ENCODE measurements at places on chromosomes 3 and 15.

- DNase-seq = no peak
Measured at GRCh38 chr3:170740285-170740684, 129.7 kb downstream of the RPL22L1 start.

DNA sequence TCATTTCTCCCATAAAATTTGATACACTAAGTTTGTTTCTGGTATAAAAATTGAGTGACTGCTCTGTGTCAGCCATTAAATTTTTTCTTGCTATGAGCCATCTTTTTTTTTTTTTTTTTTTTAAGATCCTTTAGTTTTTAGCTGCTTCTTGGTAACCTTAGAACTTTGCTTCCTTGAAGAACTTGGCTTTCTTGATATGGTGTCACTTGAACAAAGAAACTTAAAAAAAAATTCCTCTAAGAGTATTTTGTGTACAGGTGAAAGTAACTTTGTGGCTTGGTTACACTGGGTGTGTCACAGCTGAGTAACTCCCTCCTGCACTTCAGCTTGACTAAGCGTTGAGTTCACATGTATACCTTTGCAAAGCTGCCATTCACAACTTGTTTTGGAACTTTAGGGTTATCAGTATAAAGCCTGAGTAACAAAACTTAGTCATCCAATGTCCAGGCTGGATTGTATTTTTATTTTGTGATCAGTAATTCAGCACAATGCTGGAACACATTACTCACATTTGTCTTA is 6.5 kb downstream of the CHD2 start:
- DNase-seq = no peak

DNA sequence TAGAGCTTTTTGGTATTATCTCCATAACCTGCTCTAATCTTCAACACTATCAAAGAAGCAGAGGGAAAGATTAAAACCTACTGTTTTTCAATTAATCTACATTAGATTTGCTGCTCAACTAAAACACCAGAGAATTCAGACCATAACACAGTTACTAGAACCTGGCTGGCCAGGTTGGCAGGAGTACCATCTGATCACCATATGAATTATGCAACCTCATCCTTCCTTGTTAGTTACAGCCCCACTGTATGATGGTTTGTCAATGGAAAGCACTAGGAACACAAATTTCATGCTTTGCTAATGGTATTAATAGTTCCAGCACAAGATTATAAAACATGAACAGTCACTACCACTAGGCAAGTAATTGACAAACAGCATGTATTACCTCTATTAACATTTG is 5.8 kb downstream of the NPHP3 start:
- no peak for DNase-seq

DNA sequence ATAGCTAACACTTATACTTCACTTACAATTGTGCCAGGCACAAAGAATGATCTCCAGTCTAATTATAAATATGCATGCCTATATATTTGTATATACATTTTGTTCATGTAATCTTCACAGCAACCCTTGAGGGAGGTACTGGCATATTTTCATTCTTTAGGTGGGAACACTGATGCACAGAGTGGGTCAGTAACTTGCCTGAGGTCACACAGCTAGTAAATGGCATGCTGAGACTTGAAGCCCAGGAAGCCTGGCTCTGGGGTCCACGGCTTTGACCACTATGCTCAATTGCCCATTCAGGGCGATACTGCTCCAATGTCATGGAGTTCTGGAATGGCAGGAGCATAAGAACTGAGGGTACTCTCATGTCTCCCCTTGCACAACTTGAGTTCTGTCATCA is 139.8 kb downstream of the SHQ1 start:
- DNase-seq = no peak

- no peak for DNase-seq
Measured at GRCh38 chr3:16233806-16234205, 30.9 kb downstream of the DPH3 start.

DNA sequence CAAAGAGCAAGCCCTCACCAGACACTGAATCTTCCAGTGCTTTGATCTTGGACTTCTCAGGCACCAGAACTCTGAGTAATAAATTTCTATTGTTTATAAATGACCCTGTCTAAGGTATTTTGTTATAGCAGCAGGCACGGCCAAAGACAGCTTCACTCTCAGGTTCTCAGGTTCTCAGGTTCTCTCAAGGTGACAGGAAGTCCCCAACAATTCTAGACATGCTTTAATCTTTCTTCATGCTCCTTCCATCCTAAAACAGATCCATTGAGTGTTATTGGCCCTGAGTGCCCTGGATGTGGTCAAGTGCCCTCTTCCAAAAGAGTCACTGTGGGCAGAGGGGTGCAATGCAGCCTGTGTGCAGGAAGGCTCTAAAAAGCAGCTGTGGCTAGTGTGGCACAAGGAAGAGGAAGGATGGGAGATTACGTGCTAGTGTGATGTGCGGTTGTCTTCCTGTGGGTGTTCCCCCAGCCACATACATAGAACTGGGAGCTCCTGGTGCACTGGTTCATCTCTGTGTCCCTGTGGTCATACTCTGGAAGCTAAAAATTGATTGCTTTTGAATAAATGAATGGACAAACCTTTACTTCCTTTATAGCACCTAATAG is 11.0 kb upstream of the RAB7A start:
- no peak for DNase-seq

GRCh38 chr3:58572634-58573230 is 4.5 kb downstream of the FAM107A start:
- DNase-seq = no peak
